Vagina (tissue), 2 donors: ENCODE measurements at places on chromosomes 1 and 21. TPM values are rescaled to one million over a fixed set of nuclear protein-coding genes. Genes with fewer than 3 reads are reported as not detected.
A peak's percentile ranks its signal among the peaks of the same experiment; 100 is the strongest.

GRCh38 chr1:44681905-44682882 lies 7.7 kb downstream of the ARMH1 start:
- no peak for DNase-seq
- H3K4me1 ChIP-seq: no peaks in the 10 kb centered on the region
- no peak overlapping the region for H3K27ac ChIP-seq
- H3K4me3 ChIP-seq: no peak overlapping the region
- H3K27me3 ChIP-seq: no peaks in the 10 kb centered on the region

DNA sequence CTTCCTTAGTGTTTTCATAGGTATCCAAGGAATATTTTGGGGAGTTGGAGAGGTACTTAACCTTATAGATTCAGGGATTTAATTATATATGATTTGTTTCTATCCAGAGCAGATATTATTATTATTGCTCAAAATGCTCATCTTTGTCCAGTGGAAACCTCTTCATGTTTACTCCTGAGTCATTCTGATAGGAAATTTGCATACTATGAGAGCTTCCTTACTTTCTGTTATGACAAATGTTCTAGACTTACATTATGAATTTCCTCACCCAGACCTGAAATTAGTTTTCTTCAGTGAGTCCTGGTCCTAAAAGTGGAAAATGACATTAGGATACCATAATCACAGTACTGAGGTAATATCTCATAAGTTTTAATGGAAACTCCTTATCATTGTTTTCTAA lies 57.5 kb upstream of the PLPPR5 start:
- H3K36me3 ChIP-seq: no peaks in the 10 kb centered on the region
- H3K27me3 ChIP-seq: no peaks in the 10 kb centered on the region
- no peak overlapping the region for H3K4me3 ChIP-seq
- no peak overlapping the region for H3K27ac ChIP-seq

GRCh38 chr1:223709598-223709997 lies 2.7 kb upstream of the CAPN2 start:
- H3K4me1 ChIP-seq: peaks cover 70% of the 10 kb centered on the region
- peak overlapping the region; percentile 88 for H3K27ac ChIP-seq
- DNase-seq: no peak
- no peak overlapping the region for H3K4me3 ChIP-seq
- H3K36me3 ChIP-seq: no peaks in the 10 kb centered on the region

DNA sequence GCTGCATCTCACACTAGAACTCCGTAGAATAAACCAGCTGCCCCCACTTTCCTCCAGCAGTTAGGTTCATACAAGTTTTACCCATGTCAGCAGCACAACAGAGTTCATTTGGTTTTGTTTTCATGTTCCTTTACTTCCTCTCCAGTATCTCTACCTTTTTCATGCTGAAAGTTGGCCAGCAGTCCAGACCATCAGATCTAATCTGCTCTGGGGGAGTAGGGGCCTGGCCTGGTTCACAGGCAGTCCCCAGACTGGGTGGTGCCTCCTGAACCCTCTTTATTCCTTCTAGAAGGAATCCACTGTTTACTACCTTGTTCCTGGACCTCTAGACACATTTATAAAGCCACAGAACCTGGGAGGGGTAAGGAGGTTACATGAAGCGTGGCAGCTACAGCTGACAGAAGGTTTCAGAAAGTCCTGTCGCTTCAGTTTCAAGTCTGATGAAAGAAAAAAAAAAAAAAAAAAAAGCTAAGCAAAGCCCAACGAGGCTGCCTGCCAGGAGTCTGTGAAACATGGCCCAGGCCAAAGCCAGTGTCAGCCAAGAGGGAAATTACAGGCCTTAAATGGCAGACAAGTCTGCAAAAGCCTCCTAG lies 184.6 kb upstream of the JUN start:
- H3K4me1 ChIP-seq: peaks cover 29% of the 10 kb centered on the region
- no peak overlapping the region for H3K4me3 ChIP-seq
- H3K36me3 ChIP-seq: no peaks in the 10 kb centered on the region
- no peak for DNase-seq
- peak overlapping the region; percentile 81 for H3K27ac ChIP-seq

DNA sequence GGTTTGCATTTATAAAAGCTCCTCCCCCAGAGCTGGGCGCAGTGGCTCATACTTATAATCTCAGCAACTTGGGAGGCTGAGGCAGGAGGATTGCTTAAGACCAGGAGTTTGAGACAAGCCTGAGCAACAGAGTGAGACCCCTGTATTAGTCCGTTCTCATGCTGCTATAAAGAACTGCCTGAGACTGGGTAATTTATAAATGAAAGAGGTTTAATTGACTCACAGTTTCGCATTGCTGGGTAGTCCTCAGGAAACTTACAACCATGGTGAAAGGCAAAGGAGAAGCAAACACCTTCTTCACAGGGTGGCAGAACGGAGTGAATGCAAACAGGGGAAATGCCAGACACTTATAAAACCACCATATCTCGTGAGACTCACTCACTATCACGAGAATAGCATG lies 52.5 kb downstream of the ZNF684 start:
- no peaks in the 10 kb centered on the region for H3K4me1 ChIP-seq
- H3K4me3 ChIP-seq: no peak overlapping the region
- DNase-seq: no peak
- no peaks in the 10 kb centered on the region for H3K27me3 ChIP-seq
- H3K27ac ChIP-seq: no peak overlapping the region

DNA sequence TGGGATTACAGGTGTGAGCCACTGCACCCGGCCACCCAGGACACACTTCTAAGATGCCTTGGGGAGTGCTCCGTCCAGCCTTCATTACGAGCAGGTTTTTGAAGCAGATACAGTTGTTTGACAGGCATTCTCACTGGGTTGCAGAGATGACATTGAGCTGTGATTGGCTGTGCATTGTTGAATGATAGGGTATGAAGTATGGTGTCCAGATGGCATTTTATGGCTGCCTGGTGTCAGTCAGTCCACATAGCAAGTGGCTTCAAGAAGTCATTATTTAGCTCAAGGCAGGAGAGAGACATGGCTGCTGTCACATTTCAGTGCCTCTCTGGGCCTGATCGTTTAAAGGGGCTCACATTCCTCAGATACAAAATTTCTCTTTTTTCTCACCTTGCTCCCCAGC lies 14.8 kb upstream of the PADI2 start:
- H3K27me3 ChIP-seq: no peaks in the 10 kb centered on the region
- H3K27ac ChIP-seq: no peak overlapping the region
- H3K4me1 ChIP-seq: no peaks in the 10 kb centered on the region
- no peaks in the 10 kb centered on the region for H3K36me3 ChIP-seq
- DNase-seq: no peak
- H3K4me3 ChIP-seq: no peak overlapping the region

The FMOD gene
- 80.3 TPM for total RNA-seq

The SEMA4A gene
- 18.7 TPM for total RNA-seq

The GPR25 gene
- 5.9 TPM for total RNA-seq

The HTR1D gene
- not detected for total RNA-seq

The LCE2B gene
- total RNA-seq: not detected

The FGGY gene
- 11.8 TPM for total RNA-seq

The CYP4A11 gene
- not detected for total RNA-seq
